GOT3 (cell line): ENCODE measurements at places on chromosomes 1 and 21.

GRCh38 chr1:205942631-205943159 lies 561 bp downstream of the SLC26A9 start:
- no peak for DNase-seq

GRCh38 chr1:229133811-229134210 lies 137.1 kb upstream of the RAB4A start:
- DNase-seq: no peak

DNA sequence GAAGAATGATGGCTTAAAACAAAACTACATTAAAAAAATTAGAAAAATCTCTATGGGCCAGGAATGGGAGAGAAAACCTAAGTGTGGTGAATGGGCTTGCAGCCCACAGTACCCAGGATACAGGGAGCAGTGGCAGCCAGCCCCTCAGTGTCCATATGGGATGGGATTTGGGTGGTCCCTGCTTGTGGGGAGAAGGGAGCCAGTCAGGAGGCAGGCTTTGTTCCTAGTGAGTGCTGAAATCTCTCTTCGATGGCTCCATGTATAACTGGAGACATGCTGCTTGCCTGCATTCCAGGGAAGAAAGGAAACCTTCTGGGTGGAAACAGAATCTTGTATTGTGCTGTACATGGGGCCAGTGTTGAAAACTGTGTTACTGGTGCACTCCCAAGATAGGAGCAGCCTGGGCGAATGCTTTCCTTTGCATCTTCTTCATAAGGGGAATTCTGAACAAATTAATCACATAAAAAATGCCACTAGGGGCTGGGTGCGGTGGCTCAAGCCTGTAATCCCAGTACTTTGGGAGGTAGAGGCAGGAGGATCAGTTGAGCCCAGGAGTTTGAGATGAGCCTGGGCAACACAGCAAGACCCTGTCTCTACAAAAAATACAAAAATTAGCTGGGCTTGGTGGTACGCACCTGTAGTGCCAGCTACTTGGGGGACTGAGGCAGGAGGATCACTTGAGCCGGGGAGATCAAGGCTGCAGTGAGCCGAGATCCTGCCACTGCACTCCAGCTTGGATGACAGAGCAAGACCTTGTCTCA lies 36.0 kb downstream of the PTPRU start:
- DNase-seq: no peak

GRCh38 chr1:58446368-58446767 lies 100.2 kb downstream of the OMA1 start:
- DNase-seq: no peak

DNA sequence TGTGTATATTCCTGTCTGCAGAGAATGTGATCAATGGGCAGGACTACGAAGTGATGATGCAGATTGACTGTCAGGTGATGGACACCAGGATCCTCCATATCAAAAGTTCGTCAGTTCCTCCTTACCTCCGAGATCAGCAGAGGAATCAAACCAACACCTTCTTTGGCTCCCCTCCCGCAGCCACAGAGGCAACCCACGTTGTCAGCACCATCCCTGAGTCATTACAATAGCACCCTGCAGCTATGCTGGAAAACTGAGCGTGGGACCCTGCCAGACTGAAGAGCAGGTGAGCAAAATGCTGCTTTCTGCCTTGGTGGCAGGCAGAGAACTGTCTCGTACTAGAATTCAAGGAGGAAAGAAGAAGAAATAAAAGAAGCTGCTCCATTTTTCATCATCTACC lies 65.2 kb downstream of the OLFML2B start:
- no peak for DNase-seq

DNA sequence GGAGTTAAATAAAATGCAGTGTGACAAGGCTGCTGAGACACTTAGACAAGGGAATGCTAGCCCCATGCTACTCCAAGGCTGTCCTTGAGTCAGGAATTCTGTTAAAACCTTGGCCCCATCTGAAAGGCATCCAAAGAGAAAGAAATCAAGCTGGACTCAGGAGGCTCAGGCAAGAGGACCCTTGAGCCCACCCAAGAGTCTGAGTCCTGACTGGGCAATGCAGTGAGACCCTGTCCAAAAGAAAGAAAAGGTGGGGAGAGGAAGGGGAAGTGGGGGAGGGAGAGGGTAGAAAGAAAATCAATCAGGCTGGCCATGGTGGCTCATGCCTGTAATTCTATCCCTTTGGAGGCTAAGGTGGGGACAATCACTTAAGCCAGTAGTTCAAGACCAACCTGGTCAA lies 26.7 kb downstream of the CLSTN1 start:
- no peak for DNase-seq

- no peak for DNase-seq
Observed at GRCh38 chr1:27302612-27303011, 19.4 kb upstream of the TMEM222 start.

DNA sequence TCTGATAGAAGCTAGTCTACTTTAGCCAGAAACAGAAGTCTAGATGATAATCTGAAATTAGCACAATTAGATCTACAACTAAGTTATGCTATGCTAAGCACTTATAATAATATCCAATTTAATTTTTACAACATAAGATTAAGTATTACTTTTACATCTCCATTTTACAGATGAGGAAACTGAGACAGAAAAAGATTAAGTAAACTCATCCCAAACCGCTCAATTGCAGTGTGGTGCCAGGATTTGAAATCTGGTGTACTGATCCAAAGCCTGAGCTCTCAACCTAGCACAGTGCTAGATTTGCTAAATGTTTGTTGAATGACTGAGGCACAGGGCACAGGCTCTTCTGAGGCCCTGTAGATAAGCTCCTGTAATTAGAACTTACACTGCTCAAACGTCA lies 13.8 kb downstream of the KNCN start:
- DNase-seq: no peak

GRCh38 chr1:201639391-201639790 lies 100.5 kb downstream of the NAV1 start:
- DNase-seq: no peak

DNA sequence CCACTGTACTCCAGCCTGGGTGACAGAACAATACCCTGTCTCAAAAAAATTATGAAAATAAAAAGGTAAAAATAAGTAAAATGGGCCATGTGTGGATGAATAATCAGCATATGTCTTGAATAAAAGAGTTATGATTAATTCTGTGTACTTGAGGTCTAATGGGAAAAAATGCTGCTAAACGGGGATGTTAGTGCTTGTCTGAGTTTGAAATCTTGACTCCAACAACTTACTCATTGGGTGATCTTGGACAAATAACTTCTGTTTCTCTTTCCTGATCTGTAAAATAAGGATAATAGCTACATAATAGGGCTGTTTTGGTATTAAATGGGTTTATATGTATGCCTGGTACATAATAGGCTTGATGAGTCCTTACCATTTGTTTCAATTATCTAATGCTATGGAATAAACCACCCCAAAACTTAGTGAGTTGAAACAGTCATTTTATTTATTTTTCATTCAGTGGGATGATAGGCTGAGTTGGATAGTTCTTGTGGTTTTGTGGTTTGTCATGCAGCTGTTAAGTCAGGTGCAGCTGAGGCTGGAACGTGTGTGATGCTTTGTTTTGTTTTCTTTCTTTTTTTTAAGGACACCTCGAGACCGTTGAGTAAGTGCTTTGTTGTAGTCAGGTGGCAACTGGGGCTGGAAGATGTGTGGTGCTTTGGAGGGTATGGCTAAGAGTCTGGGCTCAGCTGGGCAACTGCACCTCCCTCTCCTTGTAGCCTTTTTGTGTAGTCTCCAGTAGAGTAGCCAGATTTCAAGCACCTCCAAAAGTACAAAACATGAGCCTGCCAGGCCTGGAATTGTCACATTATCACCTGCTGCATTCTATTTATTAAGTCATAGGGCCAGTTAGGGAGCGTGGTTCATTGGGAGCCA lies 4.9 kb downstream of the MDM4 start:
- DNase-seq: no peak

- DNase-seq: no peak
Observed at GRCh38 chr1:221440658-221441057, 301.2 kb downstream of the DUSP10 start.

DNA sequence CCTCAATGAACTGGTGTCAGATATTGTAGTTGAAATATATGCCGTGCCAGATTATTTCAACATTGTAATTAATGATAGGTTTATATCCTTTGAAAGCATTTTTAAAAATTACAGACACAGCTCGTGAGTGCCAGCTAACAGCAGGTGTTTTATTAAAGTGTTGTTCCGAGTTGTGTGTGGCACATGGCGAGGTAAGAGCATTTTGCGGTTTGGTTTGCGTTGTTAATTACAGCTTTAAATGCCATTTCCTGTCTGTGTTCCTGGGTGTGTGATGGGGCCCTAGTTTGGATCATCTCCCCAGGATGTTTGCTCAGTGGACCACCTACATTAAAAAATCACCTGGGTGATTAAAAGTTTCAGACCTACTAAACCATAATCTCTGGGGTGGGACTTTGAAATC lies 97.4 kb downstream of the PRDM2 start:
- DNase-seq: no peak

DNA sequence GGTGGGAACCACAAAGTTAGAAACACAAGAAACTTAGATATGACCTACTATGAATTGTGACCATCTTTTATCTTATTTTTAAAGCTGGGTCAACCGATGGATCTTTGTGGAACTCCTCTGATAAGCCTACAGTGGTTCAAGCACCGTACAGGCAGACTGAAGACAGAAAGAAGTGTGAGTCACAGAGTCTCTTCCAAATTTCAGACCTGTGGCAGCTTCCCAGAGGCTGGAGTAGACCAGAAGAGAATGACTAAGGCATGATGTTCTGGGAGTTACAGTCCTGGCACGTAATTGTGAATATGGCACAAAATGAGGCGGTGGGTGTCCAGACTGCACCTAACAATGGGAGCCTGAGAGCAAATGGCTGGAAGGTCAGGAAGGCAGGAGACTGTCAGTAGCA lies 70.0 kb downstream of the LMO4 start:
- DNase-seq: no peak

- no peak for DNase-seq
Observed at GRCh38 chr21:38037416-38037815, 121.2 kb upstream of the KCNJ6 start.

GRCh38 chr1:192538407-192539296 lies 36.9 kb upstream of the RGS1 start:
- no peak for DNase-seq

- DNase-seq: no peak
Observed at GRCh38 chr1:78483903-78484302, 6.9 kb upstream of the PTGFR start.

DNA sequence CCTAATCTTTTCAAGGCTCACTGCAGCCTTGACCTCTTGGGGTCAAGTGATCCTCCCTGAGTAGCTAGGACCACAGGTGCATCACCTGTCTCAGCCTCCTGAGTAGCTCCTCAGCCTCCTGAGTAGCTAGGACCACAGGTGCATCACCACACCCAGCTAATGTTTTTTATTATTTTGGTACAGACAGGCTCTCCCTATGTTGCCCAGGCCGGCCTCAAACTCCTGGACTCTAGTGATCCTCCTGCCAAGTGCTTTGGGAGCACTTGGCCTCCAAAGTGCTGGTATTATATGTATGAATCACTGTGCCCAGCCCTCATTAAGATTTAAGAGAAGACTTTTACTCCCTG lies 58.5 kb upstream of the S1PR1 start:
- DNase-seq: no peak

GRCh38 chr1:15836772-15837669 lies 10.5 kb upstream of the SPEN start:
- no peak for DNase-seq

DNA sequence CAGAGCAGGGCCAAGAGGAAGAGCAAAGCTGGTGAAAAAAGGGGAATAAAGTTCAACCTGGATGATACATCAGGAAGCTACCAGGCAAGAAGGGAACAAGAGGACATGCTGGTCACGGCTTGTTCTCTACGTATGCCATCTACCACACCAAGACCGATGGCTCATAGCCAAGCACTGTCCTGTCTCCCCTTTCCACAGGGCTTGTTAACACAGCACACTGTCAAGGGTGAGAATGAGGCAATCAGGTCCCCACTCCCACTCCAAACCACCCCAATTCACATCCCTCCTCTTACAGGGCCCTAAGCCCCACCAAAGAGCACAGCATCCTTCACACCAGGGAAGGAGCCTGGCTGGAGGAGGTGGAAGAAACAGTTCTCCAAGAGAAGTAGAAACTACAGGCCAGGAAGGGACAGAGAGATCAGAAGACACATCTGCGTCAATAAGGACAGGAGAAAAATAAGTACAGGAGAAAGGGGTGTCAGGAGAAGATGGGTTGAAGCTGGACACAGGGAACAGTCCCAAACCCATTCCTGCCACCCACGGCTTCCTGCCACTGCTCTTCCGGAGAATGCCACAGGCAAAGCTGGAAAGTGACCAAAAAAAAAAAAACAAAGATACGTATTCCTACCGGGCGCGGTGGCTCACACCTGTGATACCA lies 923 bp upstream of the SHC1 start:
- no peak for DNase-seq

- DNase-seq: no peak
Observed at GRCh38 chr1:100038660-100039287, 69.0 kb downstream of the SLC35A3 start.

- DNase-seq: no peak
Observed at GRCh38 chr1:43809097-43809673, 101.8 kb downstream of the ST3GAL3 start.

DNA sequence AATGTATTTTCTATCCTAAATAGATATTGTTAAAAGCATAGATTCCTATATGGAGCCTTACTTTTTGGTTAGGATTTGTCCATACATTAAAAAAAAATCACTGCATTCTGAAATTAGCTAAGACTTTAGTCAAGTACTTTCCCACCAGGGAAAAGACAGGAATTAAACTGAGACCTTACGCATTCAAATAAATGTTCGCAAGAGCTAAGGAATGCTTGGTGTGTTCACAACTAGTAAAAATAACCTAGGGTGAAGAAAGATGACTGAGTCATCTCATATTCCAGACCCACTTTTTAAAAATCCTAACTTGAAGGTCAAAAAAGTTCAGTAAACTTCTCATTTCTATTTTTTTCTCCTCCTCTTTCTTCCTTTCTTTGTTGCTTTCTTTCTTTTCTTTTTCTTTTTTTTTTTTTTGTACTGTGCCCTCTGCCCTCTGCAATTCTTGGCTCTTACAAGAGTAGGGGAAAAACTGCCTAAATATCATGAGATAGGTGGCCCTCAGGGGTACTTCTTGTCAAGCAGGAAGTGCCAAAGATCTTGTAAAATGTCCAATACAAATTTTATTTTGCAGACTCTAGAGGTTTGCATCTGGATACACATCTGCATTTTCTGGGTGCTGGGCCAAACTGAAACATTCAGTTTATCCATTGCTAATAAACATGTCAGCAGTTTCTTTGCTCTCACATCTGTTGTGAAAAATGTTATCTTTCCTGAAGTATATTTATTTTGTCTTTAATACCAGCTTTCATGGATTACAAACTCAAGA lies 121.4 kb upstream of the GORAB start:
- DNase-seq: no peak

DNA sequence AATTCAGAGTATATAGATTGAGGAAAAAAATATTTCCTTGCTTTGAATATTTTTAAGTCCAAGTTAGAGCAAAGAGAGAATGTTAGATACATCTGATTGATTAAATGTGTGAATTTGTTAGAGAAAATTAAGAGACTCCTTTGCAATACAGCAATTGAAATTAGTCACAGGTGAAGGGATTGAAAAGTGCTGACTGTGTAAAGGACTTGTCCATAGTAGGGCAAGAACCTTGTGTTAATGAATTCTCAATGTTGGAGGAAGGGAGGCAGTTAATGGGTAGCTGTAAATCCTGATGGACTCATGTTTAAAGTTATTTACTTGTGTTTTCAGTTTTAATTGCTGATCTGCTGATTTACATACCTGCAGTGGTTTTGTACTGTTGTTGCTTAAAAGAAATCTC lies 38.6 kb downstream of the ALG6 start:
- DNase-seq: no peak
